ENCODE measurements at places on chromosomes 13 and 19.

GRCh38 chr13:92769046-92769445 lies 457.6 kb upstream of the GPC6 start:
- DNase-seq: no peak

GRCh38 chr19:32798201-32798600 lies 71.4 kb downstream of the SLC7A9 start:
- no peak for DNase-seq

GRCh38 chr19:30558793-30559192 lies 186.6 kb downstream of the ZNF536 start:
- DNase-seq: no peak

DNA sequence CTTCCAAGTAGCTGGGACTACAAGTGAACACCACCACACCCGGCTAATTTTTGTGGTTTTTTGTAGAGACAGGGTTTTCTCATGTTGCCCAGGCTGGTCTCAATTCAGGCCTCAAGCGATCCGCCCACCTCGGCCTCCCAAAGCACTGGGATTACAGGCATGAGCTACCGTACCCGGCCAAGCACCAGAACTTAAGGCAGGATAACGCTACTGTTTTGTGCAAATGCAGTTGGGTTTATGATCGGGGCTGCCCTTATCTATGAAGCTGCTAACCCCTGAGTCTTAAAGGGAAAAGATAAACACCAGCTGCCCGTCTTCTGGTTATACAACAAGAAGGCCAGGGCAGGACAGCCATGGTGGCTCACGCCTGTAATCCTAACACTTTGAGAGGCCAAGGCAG lies 12.6 kb upstream of the TM6SF2 start:
- DNase-seq: no peak

- DNase-seq: no peak
These were observed 252.8 kb downstream of the RFC3 start for GRCh38 chr13:34070544-34071303.

GRCh38 chr13:85028035-85028434 lies 771.2 kb downstream of the SLITRK6 start:
- no peak for DNase-seq

DNA sequence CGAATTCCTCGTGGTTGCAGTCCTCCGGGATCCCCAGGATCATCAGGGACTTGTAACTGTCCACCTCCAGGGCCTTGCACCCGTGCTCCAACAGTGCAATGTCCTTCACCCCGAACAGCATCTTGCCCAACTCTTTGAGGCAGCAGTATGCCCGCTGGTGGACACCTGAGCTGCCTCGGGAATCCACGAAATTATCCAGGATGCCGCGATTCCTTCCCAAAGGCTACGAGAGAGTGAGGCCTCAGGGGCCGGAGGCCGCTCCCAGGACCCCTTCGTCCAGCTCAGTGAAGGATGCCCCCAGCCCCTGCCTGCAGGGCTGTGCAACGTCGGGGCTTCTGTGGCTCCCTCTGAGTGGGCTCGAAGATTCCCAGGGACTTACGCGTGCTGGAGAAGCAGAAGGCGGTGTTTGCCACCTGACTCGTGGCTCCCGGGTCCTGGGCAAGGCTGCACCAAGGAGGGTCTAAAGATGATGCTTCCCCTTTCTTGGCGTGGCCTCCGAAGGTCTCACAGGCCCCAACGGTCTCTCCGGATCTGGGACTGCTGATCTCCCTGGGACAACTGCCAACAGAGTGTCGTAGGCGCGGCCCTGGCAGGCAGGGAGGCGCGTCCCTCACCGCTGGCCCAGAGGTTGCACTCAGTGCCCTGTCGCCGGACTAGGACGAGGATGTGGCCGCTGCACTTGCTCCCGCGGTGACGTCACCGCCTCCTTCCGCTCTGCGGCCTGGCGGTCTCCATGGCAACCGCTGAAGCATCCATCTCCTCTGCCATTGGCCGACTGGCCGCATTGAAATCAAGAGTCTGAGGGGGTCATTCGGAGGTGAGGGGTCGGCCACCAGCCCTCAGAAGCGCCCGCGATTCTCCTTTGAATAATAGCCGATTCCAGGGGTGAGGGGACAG lies at the start of gene PNMA8C:
TSS of gene PNMA8C (minus strand) at position 698 of the 897 bp plus-strand sequence. CDS start at position 121, 577 bp downstream.
- DNase-seq: no peak

DNA sequence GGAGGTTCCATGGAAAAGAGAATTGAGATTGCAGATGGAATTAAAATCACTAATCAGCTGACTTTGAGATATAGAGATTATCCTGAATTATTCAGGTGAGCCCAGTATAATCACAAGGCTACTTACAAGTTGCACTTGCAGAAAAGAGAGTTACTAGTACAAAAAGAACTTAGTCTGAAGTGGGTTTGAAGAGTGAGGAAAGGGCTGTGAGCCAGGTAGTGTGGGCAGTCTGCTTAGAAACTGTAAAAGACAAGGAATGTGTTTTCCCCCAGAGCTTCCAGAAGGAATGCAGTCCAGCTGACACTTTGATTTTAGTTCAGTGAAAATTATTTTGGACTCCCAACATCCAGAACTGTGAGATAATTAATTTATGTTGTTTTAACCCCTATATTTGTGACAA lies 285.4 kb upstream of the GPC6 start:
- DNase-seq: no peak

- DNase-seq: no peak
These were observed 5.9 kb upstream of the CCL25 start for GRCh38 chr19:8046569-8047165.

DNA sequence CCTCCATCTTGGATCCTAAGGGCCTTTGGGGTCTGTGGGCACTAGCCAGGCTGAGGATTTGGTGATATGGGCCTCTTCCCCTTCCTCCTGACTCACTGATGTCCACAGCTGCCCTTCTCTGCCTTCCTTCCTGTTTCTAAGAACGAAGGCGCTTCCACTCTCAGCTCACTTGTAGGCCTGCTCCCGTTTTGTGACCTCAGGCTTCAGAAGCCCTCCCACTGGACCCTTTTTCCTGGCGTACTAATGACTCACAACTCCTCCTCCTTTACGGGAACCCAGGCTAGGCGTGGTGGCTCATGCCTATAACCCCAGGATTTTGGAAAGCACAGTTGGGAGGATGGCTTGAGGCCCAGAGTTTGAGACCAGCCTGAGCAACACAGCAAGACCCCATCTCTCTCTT lies 55.6 kb downstream of the TMED1 start:
- no peak for DNase-seq

- no peak for DNase-seq
These were observed 141.6 kb downstream of the RXFP2 start for GRCh38 chr13:31880851-31881494.

- DNase-seq: no peak
These were observed 29.5 kb downstream of the PLA2G4C start for GRCh38 chr19:48081106-48081505.

GRCh38 chr13:64164435-64164834 lies 2748.8 kb upstream of the PCDH20 start:
- no peak for DNase-seq

DNA sequence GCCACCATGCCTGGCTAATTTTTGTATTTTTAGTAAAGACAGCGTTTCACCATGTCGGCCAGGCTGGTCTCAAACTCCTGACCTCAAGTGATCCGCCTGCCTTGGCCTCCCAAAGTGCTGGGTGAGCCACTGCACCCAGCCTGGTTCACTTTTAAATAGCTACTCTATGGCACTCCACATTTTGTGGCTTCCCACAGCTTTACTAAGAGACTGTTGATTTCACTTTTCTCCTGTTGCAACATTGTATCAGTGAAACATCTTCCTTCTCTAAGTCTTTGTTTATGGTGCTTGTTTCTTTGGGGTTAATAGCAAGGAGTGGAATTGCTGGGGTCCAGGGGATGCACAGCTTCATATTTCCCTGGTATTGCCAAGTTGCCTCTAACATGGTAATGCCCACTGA lies 12.3 kb downstream of the TMEM38A start:
- no peak for DNase-seq

- no peak for DNase-seq
These were observed 85.4 kb upstream of the GPR183 start for GRCh38 chr13:99392470-99393135.

GRCh38 chr19:4916292-4917082 lies 7.2 kb downstream of the UHRF1 start:
- DNase-seq: no peak

DNA sequence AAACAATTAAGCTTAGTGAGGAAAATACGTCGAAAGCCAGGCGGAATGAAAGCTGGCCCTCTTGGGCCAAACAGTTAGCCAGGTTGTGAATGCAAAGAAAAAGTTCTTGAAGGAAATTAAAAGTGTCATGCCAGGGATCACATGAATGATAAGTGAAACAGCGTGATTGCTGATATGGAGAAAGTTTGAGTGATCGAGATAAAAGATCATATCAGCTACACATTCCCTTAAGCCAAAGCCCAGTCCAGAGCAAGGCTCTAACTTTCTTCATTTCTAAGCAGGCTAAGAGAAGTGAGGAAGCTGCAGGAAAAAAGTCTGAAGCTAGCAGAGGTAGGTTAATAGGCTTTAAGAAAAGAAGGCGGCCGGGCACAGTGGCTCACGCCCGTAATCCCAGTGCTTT lies 254.0 kb downstream of the EFNB2 start:
- DNase-seq: no peak

GRCh38 chr13:50731400-50731799 lies 112.1 kb downstream of the DLEU7 start:
- DNase-seq: no peak

- DNase-seq: no peak
These were observed 549 bp downstream of the TIMM50 start for GRCh38 chr19:39481229-39481545.

GRCh38 chr13:34412295-34412694 lies 529.8 kb upstream of the NBEA start:
- DNase-seq: no peak

DNA sequence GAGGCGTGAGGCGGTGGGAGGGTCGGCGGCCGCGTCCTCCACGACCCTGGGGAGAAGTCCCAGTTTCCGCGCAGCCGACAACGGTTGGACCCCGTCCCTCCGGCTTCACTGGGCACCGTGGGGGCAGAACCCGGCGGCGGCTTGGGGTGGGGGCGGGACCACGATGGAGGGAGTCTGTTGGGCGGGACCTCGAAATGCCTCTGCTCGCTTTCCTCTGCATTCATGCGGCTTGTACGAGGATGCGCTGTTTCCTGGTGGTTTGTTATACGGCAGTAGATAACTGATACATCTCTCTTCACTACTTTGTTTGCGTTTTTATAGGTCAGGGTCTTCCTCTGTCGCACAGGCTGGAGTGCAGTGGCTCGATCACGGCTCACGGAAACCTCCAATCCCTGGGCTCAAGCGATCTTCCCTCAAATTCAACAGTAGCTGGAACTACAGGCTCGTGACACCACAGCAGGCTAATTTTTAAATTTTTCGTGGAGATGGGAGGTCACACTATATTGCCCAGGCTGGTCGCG lies 24.6 kb upstream of the ZNF846 start:
- DNase-seq: no peak

DNA sequence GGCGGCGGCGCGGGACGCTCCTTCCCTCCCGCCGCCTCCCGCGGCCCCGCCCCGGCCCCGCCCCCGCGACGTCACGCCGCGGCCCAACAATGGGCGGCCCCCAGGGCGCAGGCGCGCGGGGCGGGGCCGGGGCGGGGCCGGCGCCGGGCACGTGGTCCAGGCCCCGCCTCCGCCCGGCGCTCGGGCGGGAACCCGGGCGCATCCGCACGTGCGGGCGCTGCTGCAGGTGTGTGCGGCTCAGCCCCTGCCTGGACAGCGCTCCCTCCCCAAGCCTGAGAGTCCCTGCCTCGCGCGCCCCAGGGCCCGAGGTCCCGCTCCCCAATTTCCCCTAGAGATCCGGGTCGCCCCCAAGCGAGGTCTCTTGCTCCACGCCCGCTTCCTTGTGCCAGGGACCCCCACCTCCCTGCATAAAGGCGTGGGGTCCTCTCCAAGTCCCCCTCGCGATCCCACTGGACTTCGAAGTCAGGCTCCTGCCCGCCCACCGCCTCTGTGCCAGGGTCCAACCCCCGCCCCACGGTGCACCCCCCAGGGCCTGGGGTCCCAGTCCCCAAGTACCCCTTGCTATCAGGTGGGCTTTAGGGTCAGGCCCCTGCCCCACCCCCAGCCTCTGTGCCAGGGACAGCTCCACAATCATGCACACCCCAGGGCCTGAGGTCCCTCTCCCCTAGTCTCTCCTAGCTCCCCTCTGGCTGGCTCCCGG lies at the start of gene MEX3D:
TSS of gene MEX3D (minus strand) at position 6 of the 700 bp plus-strand sequence. CDS start 267 bp downstream, outside the sequence.
- peak; percentile 27 for DNase-seq

- DNase-seq: no peak
These were observed 2700.2 kb downstream of the PCDH9 start for GRCh38 chr13:64529874-64530485.

DNA sequence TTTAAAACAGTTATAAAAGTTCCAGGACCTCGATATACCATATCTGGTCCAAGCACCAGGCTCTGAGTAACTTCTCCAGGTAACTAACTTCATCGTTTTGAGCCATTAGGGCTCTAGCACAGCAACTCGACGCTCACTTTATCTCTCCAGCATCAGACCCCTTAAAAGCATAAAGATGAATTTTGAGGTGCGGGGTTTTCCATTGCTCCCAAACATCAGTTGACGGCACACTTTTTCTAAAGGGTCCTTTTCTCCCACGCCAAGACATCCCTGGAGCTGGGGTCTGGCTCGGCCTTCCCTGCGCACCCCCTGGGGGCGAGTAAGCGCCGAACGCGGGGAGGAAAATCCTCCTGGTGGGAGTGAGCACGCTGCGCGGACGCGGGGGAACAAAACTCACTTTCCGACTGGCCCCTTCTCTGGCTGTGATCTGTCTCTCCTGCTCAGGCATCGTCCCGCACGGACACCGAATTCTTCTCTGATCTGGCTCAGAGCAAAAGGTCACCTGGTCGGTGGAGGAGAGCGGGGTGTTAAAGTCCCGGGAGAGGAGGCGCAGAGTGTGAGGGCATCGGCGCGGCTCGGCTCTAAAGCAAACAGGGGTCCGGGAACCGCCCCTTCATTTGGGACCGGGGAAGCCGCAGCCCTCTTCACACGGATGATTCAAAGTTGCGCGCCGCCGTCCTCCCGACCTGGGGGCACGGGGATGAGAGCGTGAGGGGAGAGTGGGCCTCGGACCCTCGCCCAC lies at the start of gene ATP7B:
TSS of gene ATP7B (minus strand) at position 561 of the 742 bp plus-strand sequence. CDS start at position 448, 113 bp downstream.
- DNase-seq: no peak

DNA sequence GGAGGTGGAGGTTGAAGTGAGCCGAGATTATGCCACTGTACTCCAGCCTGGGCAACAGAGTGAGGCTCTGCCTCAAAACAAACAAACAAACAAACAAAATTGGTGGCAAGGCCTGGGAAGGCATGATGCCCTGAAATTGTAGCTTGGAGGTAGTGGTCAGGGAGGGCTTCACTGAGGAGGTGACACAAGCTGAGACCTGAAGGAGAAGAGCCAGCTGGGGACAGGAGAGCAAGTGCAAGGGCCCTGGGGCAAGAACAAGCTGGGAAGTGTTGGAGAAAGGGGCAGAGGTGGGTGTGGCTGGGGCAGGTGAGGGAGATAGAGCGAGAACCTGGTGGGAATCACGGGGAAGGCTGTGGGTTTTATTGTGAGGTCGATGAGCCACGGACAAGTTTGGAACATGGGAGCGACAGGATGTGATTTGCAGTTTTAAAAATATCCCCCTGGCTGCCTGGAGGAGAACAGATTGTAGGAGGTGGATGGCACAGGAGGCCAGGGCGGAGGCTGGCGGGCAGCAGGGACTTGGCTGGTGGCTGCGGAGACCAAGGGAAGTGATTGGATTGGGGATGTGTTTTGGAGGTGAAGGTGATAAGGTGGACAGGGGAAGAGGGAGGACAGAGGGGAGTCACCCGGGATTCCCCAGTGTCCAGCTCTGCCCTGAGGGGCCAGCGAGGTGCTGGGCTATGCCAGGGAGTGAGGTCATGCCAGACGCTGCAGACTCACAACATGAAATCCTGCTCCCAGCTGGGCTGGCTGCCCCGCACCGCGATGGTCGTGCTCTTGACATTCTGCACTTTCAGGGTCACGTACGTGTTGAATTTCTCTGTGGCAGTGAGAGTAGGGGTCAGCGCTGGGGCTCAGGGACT lies 14.0 kb downstream of the UNC13A start:
- no peak for DNase-seq

- no peak for DNase-seq
These were observed 25.9 kb upstream of the NAPA start for GRCh38 chr19:47540748-47541147.

GRCh38 chr13:113526466-113527220 lies 36.1 kb upstream of the DCUN1D2 start:
- DNase-seq: no peak

Data from NCI-H2107 (cell line).